Activated CD4-positive, alpha-beta memory T cell treated with anti-CD3 and anti-CD28 coated beads for 36 hours (primary cell): ENCODE measurements at places on chromosomes 7 and 10. TPM values are rescaled to one million over a fixed set of nuclear protein-coding genes. Genes with fewer than 3 reads are reported as not detected.

The BICC1 gene
- not detected for total RNA-seq

DNA sequence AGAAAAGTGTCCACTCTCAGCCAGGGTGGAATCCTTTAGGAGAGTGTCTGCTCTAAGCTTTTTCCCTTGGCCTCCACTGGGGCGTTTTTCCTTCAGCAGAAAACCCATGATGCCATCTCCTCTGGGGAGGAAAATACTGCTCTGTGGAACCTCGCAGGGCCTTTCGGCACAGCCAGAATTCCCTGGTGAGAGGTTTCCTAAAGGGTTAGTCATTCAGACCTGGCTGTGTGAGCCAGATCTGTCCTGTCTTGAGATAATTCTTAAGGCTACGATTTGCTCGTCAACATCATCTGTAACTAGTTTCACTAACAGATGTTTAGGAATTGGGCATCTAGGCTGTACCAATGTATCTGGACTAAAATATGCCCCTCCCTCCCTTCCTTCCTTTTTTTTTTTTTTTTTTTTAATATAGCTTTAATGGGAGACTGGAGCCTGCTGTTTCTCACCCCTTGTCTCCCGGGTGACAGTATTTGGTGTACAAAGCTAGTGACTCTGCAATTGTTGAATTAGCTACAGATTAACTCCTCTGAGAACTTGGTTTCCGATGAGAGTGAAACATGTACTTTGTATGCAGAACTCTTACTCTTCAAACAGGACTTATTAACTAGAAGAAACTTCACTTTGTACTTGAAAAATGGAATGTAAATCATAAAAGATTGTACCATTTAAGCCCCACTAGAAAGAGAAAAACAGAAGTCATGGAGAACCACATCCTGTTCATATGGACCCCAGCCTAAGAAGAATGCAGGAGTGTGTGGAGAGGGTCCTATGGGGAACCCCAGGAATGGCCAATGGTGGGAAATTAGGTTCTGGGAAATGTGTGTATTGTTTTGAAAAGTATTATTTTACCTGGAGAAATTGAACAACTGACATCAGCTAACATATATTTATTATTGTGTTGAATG, 230.9 kb downstream of the CAMK1D start:
- no peak overlapping the region for H3K4me3 ChIP-seq
- peaks cover 10% of the 10 kb centered on the region for H3K36me3 ChIP-seq
- peaks cover 5% of the 10 kb centered on the region for H3K4me1 ChIP-seq
- no peak for DNase-seq
- H3K27me3 ChIP-seq, result no peaks in the 10 kb centered on the region

The JCAD gene
- 0.05 TPM for total RNA-seq

DNA sequence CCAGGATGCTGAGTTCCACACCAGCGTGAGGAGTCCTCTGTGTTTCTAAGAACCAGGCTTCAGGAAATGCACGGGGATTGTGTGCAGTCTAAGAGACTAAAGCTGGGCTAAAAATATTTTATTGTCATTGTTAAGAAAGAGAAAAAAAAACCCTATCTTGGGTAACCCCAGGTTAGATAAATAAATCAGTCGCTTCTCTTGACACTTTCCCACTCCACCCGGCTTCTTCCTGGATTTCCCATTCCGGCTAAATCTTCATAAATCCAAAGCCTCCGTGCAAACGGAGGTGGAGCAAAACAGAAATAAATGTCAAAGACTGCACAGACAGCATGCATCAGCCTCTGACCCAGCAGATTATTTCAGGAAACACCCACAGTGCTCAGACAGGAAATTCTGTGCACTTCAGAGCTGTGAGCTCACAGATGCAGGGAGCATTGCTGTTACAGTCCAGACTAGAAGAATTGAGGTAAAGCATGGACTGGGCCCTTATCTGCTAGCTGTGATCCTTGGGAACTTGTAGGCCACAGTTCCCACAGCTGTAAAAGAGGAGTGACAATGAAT, 44.8 kb upstream of the GRID1 start:
- H3K4me1 ChIP-seq, result peaks cover 41% of the 10 kb centered on the region
- no peaks in the 10 kb centered on the region for H3K27me3 ChIP-seq
- peaks cover 5% of the 10 kb centered on the region for H3K36me3 ChIP-seq
- peak overlapping the region; percentile 91 for H3K27ac ChIP-seq
- DNase-seq, result peak; percentile 66

DNA sequence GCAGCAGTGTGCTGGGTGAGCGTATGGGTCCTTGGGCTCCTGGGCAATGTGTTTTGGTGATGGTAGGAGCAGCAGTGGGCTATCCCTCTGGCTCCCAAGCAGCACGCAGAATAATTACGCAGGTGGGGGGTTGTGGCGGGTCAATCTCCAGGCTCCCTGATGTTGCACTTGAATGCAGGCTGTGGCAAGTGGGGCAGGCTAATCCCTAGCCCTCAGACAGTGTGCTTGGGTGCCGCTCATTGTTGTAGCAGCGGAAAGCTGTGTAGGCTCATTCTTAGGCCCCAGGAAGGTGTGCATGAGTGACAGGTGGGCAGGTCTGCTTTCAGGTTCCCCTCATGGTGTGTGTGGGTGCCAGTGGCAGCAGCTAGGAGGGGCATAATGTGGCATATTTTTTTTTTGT, 44.1 kb downstream of the LOXL4 start:
- peaks cover 11% of the 10 kb centered on the region for H3K4me1 ChIP-seq
- no peaks in the 10 kb centered on the region for H3K27me3 ChIP-seq
- no peak overlapping the region for H3K27ac ChIP-seq
- peaks cover 32% of the 10 kb centered on the region for H3K36me3 ChIP-seq
- H3K4me3 ChIP-seq, result no peak overlapping the region
